ENCODE measurements at places on chromosomes 5 and 9.

- DNase-seq, result peak; percentile 98
These were observed 124.3 kb downstream of the SUSD1 start for GRCh38 chr9:112050544-112051475.

DNA sequence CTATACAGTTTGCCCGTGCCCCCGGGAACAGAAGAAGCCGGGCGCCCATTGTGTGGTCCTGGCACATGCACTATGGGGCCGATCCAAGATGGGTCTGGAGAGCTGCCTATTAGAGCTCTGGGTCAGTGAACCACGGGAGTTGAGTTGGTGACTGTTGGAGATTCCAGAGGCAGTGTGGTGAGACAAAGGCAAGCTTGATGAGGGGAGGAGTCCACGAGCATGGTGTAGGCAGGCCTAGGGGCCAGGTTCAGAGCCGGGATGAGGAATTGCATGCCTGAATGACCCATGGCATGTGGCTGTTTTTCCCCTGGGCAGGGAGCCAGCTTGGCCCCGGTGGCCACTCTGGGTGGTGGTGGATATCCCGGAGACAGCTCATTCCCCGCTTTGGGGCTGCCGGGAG, 84.4 kb upstream of the STC2 start:
- DNase-seq, result peak; percentile 23

DNA sequence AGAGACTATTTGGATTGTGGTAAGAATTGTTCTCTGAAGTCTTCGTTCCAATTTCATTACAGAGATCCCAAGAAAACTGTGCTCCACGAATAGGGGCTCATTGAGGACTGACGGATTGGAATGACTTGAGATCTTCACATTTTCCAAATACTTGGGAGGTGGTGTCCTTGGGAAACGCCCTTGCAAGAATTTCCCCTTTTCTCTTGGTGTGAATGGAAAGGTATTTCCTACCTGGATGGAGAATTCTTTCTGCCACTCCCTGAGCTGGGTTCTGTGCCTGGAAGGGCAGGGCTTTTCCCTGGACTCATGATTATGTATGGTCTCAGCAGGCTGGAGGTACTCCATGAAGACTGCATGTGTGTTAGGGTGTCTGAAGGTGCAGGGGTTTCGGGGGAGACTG, 53.9 kb downstream of the SNX18 start:
- DNase-seq, result no peak

- DNase-seq, result no peak
These were observed 158.5 kb downstream of the SLIT3 start for GRCh38 chr5:169142264-169142970.

- DNase-seq, result no peak
These were observed 1.5 kb downstream of the MPDZ start for GRCh38 chr9:13278023-13278367.

- peak; percentile 59 for DNase-seq
These were observed 19.5 kb downstream of the XRCC4 start for GRCh38 chr5:83096660-83097339.

- no peak for DNase-seq
These were observed 133.2 kb downstream of the CFAP90 start for GRCh38 chr5:7717691-7718090.

Measured in LHCN-M2 (cell line).